ENCODE measurements at places on chromosomes 1 and 21.

DNA sequence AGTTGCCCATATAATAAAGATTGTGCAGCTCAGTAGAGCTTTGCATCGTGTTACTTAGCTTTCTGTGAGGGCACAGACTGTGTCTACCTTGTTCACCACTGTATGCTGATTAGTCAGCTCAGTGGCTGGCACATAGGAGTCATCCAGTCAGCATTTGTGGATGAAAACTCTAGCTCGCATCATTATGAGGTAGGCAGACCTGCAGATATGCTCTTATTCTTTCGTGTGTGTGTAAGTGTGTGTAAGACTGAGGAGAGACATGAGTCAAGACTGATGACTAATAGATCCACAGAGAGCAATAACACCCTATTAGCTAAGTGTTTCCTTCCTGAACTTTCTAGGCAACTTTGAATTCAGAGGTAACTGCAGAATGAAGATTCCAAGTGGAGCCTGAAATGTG, 17.1 kb downstream of the TTF2 start:
- peak; percentile 87 for DNase-seq

DNA sequence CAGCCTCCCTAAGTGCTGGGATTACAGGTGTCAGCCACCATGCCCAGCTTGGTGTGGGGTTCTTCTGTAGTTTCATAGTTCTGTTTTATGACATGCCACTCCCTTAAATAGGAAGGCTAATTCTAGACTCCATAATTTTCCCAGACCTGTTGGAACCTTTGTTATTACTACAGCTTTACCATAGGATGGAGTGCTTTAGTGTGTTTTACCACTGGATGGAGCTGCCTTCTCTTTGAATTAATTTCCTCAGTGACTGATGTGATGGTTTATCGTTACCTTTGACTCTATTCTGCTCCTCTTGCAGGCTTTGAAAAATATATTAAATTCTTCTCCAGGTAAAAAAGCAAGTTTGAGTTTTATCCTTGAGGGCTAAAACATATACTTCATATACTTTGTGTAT, 84.6 kb upstream of the NEK7 start:
- peak; percentile 14 for DNase-seq

GRCh38 chr21:40668555-40669275, 178.2 kb downstream of the DSCAM start:
- no peak for DNase-seq

- peak; percentile 99 for DNase-seq
Measured at GRCh38 chr21:38853421-38853919, 47.7 kb downstream of the ETS2 start.

- DNase-seq: peak; percentile 66
Measured at GRCh38 chr1:77605246-77606026, 77.0 kb downstream of the ZZZ3 start.

DNA sequence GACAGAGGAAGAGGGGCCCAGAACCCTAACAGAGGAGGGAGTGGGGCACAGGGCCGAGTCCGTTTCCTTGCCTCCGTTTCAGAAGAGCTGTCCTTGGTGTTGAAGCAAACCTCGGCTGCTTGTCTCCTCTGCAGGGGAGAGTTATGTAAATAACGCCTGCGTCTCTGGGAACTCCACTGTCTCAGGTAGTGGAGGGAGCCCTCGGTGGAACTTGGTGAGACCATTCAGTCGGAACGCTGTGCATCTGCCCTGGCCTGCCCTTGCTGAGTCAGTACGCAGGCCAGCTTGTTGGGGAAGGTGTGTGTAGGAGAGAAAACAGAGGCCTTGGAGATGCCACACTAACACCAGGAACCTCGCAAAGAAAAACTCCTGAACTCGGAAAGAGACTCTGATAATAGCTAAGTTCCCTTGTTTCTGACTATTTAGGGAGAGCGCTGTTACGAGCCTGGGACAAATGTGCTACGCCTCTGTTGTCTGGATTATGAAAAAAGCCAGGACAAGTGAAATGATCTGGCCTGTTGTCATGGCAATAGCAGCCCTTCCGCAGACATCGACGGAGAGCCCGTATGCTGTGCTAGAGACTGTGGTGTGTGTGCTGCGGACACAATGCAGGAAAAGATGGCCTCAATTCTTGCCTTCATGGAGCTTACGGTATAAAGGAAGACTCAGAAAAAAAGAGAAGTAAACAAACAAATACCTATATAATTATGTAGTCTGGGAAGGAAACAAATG, 94.6 kb upstream of the AKT3 start:
- peak; percentile 55 for DNase-seq

- no peak for DNase-seq
Measured at GRCh38 chr1:23434260-23434775, 9.8 kb upstream of the TCEA3 start.

GRCh38 chr1:162020150-162020549, 3.5 kb downstream of the OLFML2B start:
- no peak for DNase-seq

GRCh38 chr21:40349591-40349990, 482.4 kb downstream of the PCP4 start:
- no peak for DNase-seq

DNA sequence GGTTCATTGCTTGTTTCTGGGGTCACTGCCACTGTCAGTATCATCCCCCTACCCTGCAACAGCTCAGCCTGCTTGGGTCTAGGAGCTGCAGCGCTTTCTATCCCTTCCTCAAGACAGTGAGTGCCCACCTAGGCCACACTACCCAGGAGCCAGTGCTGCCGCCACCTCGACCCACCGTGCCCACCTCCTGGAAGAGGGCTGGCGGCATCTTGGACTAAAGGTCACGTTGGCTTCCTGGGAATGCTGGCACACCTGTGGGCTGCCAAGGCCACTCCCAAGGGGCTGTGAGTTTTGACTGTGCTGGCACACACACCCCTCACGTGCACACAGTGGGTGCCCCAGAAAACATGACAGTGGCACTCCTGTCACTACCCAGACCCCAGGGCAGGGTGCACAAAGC, 22.1 kb downstream of the CRYAA start:
- DNase-seq: no peak

DNA sequence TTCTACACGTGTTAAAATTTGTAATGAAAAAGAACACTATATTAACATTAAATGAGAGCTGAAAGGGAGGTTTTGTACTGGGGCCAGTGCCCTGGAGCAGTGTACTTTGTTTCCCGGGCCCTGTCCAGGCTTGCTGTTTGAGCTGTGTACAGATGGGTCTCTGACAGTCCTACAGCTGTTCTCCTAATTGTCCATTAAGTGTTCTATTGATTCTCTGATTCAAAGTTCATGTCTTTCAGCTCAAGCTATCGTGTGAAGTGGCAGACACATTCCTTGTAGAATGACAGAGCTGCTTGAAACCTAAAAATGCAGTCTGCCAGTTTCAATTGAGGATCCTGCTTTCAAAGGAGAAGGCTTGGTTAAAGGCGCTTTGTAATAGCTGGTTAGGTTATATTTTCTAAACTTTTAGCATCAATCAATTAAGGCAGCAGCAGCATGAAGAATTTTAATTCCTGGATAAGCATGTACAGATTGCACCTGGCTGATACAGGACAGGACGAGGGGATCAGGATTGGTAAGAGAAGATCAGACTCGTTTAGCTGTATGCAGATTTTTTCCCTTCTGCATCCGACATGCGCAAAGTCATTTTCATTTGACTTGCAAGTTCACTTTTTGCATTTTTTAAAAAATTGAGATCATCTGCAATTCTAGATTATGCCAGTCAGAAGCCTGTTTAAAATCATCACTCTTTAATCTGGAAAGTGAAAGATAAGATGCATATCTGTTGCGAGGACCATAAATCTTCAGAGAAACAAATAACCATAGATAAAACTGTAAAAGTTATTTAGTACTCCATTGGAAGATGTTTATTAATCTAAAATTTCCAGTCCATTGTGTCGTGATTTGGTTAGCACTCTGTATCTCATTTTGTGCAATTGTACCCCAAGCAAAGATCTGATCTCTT, 98.5 kb downstream of the ATG4C start:
- no peak for DNase-seq

DNA sequence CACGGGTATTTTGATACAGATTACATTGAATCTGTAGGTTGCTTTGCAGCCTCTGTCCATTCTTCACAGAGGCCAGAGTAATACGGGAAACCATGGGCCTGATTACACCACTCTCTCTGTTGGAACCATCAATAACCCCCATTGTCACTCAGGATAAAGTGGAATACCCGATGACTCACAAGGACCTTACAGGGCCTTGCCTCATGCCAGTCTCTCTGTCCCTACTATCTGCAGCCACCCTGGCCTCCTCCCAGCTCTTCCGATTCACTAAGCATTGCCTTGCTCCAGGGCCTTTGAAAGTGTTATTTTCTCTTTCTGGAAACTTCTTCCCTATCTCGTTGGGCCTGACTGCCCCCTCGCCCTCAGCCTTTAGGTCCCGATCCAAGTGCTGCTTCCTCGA, 61.7 kb downstream of the HMGB4 start:
- DNase-seq: no peak

- peak; percentile 25 for DNase-seq
Measured at GRCh38 chr1:240210026-240210425, 118.3 kb downstream of the FMN2 start.

DNA sequence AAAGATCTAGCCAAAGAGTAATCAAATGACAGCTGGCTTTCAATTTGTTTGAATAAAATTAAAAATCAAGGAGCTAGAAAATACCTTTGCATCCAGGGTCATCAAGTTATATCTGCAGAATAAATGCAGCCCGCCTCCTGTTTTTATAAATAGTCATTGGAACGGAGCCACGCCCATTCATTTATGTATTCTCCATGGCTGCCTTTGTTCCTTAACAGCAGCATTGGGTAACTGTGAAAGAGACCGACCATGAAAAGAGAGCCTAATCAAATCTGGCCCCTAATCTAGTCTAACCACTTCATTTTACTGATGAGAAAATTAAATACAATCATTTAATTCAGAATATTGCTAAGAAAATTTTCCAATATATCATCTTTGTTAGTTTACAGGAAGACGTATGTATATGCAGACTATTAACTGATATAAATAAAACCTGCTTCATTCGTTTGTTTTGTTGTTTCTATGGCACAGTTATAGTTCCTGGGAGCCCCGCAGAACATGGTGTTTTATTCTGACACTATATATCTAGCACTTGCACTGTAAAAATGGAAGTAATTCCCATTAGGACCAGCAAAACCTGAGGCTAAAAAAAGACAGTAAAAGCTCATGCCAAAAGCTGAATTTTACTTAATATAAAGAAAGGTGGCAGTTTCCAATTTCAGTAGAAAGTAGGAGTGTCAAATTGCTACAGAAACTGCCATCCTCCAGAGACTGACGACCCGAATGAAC, 111.8 kb upstream of the PALMD start:
- no peak for DNase-seq

DNA sequence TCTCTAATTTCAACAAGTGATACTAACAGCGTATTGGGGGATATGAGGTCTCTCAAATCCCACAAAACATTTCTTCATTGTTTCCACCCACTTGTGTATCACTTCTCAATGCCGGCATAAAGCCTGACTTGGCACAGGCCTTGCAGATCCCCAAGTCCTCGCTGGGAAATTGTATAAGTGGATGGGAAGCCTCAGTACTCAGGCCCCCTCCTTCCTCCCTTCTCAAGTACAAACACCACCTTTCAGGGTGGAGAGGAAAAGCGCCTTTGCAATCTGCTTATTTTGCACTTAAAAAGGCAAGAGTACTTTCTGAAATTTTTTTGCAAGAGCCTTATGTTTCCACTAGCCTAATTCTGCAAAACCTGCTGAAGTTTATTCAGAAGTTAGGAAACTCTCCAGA, 25.8 kb upstream of the KLHDC8A start:
- DNase-seq: no peak

GRCh38 chr1:41768583-41768982, 150.1 kb downstream of the HIVEP3 start:
- no peak for DNase-seq

GRCh38 chr21:17548262-17548661, 35.4 kb downstream of the CXADR start:
- no peak for DNase-seq

- DNase-seq: no peak
Measured at GRCh38 chr1:180201451-180202200, 28.4 kb upstream of the LHX4 start.

- peak; percentile 49 for DNase-seq
Measured at GRCh38 chr1:227947676-227948492, at the start of gene WNT9A. Gene WNT9A (minus strand): TSS chr1:227947932. CDS start chr1:227947887, 45 bp downstream.
